ENCODE measurements at places on chromosomes 11 and 22.

DNA sequence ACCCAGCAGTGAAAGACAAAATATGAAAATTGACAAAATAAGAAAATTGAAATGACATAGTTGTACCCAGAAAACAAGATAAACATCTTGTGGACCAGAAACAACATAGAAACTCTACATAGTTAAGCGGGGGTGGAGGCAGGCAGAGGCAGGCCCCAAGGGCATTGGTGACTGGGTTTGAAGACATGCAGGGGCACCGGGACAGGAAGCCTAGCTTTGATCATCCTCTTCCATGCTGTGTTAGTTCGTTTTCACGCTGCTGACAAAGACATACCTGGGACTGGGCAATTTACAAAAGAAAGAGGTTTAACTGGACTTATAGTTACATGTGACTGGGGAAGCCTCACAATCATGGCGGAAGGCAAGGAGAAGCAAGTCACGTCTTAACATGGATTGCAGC, 33.5 kb upstream of the CRTAM start:
- no peak for DNase-seq

DNA sequence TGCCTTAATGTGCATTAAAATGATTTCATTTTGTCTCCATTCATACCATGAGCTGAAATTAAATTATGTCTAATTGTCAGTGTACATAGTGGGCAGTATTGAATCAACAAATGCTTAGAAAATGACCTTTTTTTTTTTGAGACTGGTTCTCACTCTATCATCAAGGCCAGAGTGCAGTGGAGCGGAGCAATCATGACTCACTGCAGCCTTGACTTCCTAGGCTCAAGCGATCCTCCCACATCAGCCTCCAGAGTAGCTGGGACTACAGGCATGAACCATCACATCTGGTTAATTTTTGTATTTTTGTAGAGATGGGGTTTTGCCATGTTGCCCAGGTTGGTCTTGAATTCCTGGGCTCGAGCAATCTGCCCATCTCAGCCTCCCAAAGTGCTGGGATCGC, 117.0 kb upstream of the BLID start:
- DNase-seq = no peak

- no peak for DNase-seq
These were observed 49.8 kb downstream of the PACSIN2 start for GRCh38 chr22:42964994-42965699.

GRCh38 chr11:17494019-17494418, 17.4 kb upstream of the ABCC8 start:
- no peak for DNase-seq

- DNase-seq = no peak
These were observed 41.8 kb downstream of the PDGFD start for GRCh38 chr11:104122011-104122635.

DNA sequence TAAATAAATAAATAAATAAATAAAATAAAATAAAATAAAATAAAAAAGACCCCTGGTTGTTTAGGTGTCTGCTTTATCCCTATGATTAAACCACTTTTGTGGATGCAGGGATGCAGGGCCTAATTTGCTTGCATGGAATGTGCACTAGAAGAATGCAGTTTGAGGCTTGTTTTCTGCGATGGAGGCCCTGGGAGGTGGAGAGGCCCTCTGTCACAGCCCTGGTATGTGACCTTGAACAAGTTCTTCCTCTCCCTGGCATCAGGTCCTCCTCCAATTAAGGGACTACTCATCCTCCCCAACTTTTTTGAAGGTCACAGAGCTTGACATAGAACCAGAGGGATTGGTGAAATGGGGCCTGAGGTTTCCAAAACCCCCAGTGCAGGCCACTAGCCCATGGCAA, 22.7 kb downstream of the KCNJ4 start:
- DNase-seq = no peak

DNA sequence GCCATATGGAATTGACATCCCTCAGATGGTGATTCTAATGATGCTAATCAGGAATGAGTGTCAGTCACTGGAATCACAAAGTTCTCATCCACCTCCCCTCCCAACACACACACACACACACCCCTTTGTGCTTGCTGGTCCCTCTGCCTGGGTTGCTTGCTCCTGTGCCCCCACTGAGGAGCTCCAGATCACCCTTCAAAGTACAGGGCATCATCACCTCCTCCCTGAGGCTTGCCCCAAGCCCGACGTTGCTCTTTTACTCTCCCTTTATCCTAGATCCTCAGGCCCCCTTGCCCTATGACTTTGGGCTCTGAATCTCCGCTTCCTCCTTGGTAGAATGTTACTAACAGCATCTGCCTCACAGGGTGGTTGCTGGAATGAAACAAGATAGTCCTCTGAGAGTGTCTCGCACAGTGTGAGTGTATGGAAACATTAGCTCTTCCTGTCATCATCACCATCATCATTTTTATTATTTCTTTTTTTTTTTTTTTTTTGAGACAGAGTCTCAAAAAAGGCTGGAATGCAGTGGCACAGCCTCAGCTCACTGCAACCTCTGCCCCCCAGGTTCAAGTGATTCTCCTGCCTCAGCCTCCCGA, 3.4 kb downstream of the TOM1 start:
- no peak for DNase-seq

DNA sequence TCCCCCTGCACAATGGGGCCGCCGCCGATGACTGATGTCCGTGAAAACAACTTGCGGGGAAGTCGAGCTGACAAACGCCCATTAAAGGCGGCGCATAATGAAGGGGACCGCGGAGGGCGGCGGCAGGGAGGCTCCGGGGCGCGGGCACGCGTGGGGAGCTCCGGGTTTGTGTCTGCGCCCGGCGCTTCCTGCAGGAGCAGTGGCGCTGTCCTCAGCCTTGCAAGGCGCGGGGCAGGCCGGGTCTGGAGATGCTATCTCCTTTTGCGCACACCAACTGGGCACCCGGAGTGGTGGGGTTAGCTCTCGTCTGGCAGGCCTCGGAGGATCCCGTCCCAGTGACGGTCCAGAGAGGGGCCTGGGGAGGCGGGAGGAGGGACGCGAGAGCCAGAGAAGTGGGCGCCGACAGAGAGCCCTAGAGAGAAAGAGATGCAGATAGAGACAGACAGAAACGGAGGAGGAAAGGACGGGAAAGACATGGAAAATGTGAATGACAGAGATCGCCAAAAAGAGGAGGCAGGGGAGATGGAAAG, 390 bp upstream of the FGF3 start:
- DNase-seq = no peak

DNA sequence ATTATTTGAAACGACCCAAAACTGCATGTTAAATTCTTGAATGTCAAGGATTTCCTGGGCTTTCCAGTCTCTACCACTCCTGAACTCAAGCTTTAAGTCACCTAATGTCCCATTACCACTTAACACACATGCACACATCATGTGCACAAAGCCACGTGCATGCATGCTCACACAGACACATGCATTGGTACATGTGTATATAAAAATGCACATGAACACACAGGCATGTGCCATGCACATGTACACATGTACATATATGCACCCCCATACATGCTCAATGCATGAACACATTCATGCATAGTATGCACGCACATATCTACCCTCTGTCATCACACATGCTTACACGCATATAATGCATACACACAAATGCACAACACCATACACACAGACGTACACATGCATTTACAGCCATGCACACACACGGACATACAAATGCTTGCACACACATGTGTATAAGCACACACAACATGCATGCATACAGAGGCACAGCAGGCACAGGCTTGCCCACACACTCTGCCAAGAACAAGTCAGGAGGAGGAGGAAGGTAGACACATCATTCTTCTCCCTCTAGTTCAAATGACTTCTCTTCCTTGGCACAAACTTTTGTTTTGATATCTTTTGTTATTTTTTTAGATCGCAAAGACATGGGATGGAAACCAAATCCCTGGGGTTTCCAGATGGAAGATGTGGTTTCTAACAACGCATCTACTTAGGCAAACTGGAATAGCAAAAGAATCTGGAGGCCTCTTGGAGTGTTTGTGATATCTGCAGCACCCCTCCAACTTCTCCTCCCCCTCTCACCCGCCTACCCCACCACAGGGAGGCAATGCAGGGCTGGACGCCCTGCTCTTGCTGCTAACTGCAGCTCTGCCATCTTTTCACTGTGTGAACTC, 24.6 kb downstream of the RASD2 start:
- no peak for DNase-seq

- no peak for DNase-seq
These were observed 44.1 kb upstream of the TPBGL start for GRCh38 chr11:75196426-75196825.

DNA sequence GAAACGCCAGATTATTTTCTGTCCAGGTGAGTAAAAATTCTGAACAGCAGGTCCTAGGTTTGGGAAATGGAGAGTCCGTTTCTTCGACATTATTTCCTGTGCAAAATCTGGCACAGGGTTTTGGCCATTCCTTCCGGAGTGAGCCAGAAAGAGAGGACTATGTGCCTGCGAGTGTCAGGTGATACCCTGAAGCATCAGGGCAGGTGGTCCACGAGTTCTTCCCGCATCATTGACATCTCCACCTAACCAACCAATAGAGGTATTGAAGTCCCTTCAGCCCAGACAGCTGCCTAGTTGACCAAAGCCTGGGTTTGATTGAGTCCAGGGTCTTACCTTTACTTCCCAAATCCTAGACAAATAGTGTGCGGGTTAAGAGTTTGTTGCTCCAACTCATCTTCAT, 808 bp downstream of the SNAP29 start:
- no peak for DNase-seq

DNA sequence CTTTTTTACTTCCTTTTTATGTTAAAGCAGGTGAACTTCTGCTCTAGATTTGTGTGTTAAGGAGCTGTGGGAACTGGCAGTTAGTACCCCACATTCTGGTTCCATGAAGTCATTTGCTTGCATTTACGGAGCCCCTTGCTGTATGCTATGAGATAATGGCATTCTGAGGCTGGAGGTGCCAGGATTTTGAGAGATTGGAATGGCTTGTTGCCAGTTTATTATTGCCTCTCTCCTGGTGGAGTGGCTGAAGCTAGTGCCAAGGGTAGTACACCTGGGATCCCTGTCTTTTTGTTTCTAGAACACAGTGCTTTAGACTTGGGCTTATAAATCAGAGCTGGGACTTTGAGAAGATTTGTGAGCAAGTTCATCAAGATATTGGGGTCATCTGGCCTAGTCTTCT, 73.8 kb downstream of the STIM1 start:
- no peak for DNase-seq

- DNase-seq = no peak
These were observed 117.1 kb downstream of the SWAP70 start for GRCh38 chr11:9780929-9781328.

- no peak for DNase-seq
These were observed 18.7 kb upstream of the SNX32 start for GRCh38 chr11:65814986-65815565.

DNA sequence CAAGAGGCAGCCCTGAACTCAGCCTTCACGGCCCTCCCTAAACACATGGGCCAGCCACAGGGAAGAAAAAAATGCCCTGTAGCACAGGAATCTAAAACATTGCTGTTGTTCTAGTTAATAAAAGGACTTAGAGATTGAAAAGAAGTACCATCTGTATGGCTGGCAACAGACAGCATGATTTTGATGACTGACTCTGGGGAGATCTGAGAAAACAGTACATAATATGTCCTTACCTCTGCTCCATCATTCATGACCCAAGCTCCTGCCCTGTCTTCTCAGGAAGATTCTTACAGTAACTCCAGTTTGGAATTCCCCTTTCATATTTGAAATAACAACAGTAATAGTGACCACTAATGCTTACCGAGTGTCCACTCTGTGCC, 244.2 kb downstream of the ETS1 start:
- DNase-seq = no peak

- no peak for DNase-seq
These were observed 16.8 kb upstream of the P2RY2 start for GRCh38 chr11:73201249-73201648.

- DNase-seq = no peak
These were observed 6.8 kb downstream of the TSGA10IP start for GRCh38 chr11:65952052-65952521.

GRCh38 chr22:29830585-29830984, 7.5 kb downstream of the ASCC2 start:
- no peak for DNase-seq

DNA sequence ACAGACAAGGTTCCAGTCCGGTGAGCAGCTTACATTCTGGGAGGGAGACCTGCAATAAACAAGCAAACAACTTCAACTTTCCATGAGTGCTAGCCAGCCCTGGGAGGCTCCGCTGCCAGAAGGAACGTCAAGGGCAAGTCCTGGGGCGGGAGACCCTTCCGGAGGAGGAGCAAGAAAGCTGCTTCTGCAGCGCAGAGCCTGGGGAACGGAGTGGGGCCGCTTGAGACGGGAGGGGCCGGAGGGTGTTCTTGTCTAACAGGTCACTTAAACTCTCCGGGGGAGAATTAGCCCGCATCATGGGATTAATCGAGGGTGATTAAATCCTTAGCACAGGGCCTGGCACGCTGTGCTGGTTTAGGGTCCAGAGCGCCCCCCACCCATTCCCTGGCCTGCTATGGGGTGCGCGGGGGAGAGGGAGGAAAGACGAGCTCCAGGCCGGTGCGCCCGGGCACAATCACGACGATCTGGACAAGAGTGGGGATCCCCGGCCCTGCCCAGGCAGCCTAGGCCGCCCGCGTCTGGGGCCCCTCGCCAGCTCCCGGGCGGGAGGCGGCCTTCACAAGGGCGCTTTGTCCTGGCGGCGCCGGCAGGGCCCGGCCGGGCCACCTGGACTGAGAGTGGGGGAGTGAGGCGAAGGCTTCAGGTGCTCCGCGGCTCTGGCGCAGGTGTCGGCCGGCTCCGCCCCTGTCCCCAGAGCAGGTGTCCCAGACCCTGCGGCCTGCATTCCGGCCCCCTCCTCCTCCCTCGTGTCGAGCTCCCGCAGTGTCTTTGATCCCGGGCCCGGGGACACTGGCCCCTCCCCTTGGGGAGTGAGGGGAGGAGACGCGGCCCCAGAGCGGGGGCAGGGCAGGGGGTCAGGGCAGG, 663 bp upstream of the LARGE2 start:
- DNase-seq = no peak

GRCh38 chr22:25364281-25364680, 144.8 kb downstream of the CRYBB2 start:
- no peak for DNase-seq

DNA sequence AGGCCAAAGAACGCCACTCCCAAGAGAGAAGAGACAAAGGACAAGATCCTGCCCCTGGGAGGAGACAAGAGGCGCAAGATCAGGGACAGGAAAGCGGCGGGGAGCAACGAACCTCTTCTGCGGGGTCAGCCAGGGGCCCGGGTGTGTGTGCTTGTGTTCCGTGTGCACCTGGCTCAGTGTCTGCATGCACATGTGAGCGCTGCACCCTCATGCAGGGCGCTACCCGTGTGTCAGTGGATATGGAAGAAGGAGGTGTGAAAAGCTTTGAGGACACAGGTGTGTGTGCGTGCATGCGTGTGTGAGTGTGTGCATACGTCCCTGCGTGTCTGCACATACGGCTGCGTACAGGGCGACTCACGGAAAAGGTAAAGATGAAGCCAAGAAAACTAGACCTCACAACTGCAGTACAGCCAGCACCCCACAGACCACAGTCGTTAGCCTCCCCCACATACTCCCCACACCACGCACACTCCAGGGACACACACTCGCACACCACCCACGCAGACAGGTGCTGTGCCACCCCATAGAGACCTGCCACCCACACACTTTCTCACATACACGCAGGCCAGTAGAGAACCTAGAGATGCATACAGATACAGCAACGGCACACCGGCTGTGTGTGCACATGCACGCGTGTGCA, 11.0 kb upstream of the IGSF9B start:
- DNase-seq = no peak

GRCh38 chr11:36148701-36149100, 140.5 kb downstream of the COMMD9 start:
- no peak for DNase-seq
